ENCODE measurements at places on chromosomes 5 and 9.

- DNase-seq, result no peak
Measured at GRCh38 chr5:123223921-123224320, 134.9 kb downstream of the PRDM6 start.

- DNase-seq, result no peak
Measured at GRCh38 chr5:149340920-149341319, 4.4 kb upstream of the GRPEL2 start.

DNA sequence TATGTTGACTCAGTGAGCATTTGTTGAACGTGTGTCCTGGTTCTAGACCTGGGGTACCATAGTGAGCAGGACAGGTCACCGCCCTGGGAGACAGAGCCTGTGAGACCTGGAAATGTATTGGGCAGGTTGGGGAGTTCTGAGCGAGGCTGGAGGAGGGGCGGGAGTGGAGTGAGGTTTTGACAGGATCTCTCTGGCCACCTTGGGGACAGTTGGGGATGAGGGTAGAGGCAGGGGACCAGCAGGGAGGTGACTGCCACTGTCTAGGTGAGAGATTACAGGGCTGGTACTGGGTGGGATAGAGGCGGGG is 7.4 kb downstream of the WNK2 start:
- no peak for DNase-seq

DNA sequence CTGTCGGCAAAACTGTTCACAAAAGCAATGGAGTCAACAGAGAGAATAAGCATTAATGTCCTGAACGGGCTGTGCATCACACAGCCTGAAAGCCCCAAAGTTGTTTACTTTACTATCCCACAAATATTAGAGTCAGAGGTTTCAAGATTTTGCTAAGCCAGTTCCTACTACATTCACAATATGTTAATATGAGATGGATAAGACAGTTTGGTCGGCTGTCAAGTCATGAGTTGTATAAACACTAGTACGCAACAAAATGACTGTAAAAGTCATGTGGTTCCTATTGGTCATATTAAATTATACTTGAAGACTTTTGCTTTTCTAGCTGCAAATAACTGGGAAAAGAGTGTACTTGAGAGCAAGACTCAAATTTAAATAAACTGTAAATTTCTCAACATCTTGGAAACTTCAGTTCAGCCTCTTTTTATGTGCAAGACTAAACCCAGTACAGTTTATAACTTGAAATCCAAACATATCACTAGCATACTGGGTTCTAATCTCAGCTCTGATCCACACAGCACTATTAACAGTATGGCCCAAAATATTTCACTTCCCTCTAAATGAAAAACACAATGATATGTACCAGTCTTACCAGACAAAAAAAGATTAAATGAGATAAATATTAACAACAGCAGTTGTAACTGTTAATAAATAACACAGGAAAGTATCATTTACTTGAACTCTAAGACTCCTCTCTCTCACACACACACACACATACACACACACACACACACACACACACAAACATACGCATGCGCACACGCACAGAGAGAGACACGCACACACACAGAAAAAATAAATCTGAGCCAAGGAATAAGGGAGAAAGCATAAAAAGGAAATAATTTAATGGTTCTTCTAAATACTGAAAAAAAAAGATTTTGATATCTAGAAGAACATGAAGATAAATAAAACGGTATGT is 33.1 kb downstream of the FANCC start:
- no peak for DNase-seq

DNA sequence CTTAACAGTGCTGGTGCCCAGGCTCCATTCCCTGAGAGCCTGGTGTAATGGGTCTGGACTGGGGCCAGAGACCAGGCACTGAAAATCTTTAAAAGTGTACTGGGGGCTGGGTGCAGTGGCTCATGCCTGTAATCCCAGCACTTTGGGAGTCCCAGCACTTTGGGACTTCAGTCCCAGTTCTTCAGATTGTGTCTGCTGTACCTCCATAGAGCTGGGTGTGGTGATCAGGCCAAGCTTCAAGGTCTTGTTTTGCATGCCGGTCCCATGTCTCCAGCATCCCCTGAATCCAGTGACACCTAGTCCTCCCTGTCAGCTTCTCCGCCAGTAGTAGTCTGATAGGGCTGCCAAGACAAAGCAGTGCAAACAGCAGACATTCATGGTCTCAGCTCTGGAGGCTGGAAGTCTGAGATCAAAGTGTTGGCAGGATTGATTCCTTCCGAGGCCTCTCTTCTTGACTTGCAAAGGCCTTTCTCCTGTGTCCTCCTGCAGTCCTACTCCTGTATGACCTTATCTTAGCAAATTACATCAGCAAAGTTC is 108.2 kb downstream of the SYK start:
- DNase-seq, result no peak

DNA sequence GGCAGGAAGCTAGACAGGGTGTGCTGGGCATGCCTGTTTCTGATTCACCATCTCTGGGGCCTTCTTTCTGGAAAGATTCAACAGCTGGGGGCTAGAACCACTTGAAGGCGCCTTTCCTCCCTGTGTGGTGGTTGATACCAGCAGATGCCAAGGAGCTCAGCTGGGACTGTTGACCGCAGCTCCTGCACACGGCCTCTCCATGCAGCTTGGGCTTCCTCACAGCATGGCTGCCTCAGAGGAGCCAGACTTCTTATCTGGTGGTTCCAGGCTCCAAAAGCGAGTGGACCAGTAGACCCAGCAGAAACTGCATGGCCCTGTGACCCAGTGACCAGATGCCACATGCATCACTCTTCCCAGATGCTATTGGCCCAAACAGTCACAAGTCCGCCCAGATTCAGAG is 74.7 kb upstream of the COL5A1 start:
- DNase-seq, result no peak

- DNase-seq, result no peak
Measured at GRCh38 chr5:120055858-120056257, 408.2 kb upstream of the PRR16 start.

- no peak for DNase-seq
Measured at GRCh38 chr5:132428484-132429462, 59.3 kb downstream of the SLC22A5 start.

GRCh38 chr5:142360051-142360498 is 35.3 kb upstream of the SPRY4 start:
- no peak for DNase-seq

- no peak for DNase-seq
Measured at GRCh38 chr5:147391781-147392180, 118.1 kb downstream of the DPYSL3 start.

DNA sequence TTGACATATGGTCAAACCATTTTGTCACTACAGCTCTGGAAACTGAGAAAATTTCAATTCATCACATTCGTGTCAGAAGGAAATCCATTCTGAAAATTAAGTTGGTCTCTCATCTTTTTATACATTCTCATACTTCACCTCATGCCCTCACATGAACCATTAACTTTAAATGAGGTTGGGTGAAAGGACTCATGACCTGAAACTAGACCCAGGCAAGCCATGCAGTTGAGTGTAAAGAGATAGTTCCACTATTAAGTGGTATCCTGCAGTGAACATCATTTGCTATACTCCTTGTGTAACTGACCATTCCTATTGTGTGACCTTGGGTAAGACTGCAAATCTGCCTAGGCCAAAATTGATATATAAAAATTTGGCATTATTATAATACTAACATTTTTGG is 299.6 kb upstream of the GRIN3A start:
- DNase-seq, result no peak

DNA sequence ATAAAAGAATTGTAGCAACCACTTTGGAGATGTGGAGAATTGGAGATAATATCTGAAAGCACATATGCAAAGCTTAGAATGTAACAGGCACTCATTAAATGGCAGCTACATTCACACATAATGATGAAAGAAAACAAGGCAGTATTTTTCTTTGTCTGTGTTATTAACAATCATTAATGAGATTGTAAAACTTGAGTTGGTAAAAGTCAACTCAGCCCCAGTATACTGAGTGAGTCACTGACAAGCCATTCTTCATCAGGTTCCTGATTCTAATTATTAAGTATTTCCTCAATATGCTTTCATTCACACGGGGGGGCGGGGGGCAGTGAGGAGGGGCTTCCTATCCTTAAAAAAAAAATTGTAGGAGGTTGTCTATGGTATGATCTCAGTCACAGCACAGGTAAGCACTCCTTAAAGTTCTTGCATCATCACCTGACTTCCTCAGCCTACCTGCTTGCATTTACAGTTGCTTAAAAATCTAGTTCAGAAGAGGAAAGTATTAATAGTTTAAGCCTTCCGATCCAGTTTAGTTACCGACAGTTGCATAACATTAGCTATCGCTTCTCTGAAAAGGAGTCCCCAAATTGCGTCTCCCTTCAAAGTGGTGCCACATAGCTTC is 379.8 kb downstream of the EFNA5 start:
- no peak for DNase-seq

GRCh38 chr5:129977810-129978209 is 73.5 kb downstream of the CHSY3 start:
- no peak for DNase-seq

Measured in stimulated activated CD8-positive, alpha-beta memory T cell treated with anti-CD3 and anti-CD28 coated beads, Interleukin-12 subunit alpha, Interleukin-12 subunit beta, amount 100 ng/mL, for 4 hours (primary cell).